Left cardiac atrium (tissue), 4 donors: ENCODE measurements at places on chromosomes 2 and 18. TPM values are rescaled to one million over a fixed set of nuclear protein-coding genes. Genes with fewer than 3 reads are reported as not detected.
A peak's percentile ranks its signal among the peaks of the same experiment; 100 is the strongest.

GRCh38 chr2:135162786-135163185 is 110.7 kb downstream of the RAB3GAP1 start:
- DNase-seq = no peak

DNA sequence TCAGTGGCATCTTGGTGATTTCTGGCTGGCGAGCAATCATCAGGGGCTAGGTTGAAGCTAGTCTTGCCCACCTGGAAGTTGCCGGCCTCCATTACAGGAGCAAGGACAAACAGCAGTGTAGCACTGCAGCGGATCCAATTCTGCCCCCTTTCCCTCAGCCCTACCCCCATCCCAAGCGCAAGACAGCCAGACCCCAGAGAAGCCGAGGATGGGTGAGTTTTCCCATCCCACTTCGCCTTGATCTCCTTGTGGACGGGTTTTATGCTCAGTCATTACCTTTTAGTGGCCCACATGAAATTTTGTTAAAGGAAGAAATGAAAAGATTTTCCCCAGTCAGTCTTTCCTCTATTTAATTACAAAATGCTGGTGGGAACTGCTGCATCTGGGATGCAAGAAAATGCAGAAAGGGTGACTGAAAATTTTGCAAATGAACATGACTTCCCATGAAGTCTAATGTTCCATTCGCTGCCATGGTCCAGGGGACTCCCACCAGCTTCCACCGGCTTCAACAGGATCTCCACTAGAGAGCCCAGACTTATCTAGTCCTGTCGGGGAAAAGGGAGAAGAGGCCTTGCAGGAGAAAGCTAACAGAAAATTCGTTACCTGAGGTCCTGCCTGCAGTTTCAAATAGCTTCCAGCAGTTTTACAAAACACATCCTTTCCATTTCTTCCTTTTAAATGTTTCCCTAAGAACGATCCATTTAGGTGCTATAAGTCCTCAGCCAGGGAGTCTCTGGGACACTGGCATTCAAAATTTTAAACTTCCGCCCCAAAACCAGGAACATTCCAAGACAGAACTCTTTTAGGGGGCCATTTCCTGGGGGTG is 1.9 kb upstream of the HOXD9 start:
- no peak for DNase-seq

DNA sequence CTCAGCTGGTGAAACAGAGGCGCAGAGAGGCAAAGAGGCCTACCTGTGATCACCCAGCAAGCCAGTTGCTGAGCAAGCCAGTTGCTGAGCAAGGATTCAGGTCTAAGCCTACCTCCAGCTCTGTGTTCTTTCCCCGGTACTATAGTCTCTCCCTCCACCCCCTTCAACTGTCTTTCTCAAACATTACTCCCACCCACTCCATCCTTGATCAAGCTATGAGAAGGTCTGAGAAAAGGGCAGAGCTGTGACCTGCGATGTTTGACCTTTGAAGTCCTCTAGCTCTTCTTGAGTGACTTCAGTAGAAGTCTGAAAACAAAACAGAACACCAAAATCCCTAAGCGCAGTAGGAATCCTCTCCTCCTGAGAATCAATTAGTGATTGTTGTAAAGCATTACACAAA is 665.2 kb upstream of the ID2 start:
- DNase-seq = no peak

GRCh38 chr2:101116841-101117552 is 34.2 kb downstream of the TBC1D8 start:
- DNase-seq = no peak

DNA sequence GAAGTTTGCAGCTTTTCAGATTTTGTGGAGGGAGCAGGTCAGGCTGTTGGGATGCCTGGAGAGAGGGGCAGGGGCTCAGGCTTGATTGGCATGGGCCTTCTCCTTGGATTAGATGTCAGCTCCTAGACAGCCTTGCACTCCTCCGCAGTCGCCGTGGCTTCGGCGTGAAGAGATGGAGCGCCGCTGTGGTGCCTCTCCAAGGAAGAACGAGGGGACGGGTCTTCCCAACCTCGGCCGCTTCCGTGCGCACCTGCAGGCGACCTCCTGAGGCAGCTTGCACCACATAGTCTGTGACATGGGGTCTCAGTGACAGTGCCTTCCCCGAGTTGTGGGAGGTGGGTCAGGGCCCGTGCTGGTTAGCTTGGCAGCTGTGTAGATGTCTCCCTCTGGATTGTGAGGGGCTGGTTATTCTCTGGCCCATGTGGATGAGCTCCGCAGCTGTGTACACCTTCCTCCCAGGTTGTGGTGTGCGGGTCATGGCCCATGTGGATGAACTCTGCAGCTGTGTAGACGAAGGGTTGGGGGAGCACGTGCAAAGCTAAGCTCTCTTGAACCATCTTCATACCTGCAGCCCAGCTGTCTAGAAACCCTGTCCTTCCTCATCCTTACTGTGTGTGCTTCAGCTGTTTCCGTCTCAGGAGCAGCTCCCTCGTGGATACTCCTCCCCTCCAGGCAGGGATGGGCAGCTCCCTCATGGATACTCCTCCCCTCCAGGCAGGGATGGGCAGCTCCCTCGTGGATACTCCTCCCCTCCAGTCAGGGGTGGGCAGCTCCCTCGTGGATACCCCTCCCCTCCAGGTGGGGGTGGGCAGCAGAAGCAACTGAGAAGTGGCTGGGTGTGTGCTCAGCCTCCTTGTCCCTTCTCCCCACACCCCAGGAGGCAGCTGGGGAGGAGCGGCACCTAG is 170.3 kb downstream of the LDLRAD4 start:
- DNase-seq = no peak

DNA sequence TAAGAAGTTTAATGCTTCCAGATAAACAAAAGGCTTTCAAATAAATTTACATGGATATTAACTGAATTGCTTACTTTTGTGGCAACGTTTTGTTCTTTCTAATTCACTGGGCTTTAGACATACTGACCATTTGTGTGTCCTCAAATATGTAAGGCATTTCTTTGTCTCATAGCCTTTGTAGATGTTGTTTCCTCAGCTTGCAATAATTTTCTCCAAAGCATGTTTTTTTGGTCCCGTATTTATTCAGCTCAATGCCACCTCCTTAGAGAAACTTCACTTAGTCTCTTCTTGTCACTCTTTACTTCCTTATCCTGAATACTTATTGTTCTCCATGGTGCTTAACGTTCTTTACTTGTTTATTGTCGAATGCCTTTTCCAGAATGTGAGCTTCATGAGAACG is 98.5 kb downstream of the NUP35 start:
- no peak for DNase-seq

The IL37 gene
- total RNA-seq = not detected

The IKZF2 gene
- 6.3 TPM for total RNA-seq

The ILKAP gene
- 27.9 TPM for total RNA-seq

- DNase-seq = peak; percentile 55
Measured at GRCh38 chr2:219404291-219404910, 13.8 kb upstream of the DES start.

DNA sequence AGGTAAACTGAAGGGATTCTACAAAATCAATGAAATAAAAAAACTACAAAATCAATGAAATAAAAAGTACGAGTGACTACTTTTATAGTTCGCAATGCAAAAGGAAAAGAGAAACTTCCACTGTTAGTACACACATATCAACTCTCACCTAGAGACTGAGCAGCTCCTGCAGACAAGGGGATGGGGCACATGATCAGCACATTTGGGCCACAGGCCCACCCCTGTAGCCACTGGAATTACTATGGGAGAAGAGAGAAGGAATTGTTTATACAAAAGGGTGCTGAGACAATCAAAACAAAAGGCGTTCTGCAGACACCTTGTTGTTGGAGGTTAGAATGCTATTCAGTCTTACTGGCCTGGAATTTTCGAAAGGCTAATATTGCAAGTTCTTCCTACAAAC is 34.7 kb upstream of the CD226 start:
- DNase-seq = no peak

GRCh38 chr2:165293440-165294420 is 54.5 kb downstream of the SCN2A start:
- DNase-seq = no peak

DNA sequence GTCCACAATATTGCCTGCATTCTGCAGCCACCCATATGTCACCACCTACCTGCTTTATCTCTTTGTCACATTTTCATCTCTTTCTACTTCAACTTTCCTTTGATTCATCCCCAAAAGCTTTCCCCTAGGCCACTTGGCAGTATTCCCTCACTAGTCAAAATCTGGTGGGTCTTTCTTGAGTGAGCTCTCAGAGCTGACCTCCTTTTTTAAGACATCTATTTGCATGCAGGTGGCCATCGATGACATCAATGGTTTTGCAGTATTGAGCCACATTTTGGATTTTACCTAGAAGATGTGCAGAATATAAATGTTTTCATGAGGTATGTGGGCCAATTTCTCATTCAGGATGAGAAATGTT is 133.4 kb upstream of the REG3A start:
- no peak for DNase-seq

GRCh38 chr2:217938036-217938435 is 64.8 kb downstream of the TNS1 start:
- no peak for DNase-seq

DNA sequence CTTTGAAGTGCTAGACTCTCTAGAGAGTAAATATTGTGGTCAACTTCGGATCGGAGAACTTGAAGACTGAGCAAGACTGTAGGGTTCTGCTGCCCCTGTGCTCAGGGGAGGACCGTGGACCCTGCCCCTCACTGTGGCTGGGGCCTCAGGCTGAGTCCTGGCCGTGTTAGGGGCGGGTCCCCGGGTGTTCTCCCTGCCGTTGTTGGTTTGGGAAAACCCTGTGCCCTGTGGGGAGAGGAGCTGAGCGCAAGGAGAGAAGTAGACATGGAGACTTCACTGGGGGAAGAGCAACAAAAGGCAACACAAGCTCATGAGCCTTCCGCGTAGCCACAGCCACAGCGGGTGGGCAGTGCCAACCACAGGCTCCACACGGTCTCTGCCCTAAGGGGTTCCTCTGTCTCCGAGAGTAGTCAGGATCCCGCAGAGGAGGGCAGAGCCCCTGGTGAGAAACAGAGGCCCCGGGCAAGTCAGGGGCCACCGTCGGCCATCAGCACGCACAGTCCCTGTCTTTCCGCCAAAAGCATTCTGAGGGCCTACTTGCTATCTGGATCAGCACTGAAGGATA is 53.1 kb downstream of the NTSR2 start:
- no peak for DNase-seq

The LCT gene
- not detected for total RNA-seq

The RIT2 gene
- not detected for total RNA-seq

GRCh38 chr2:11128243-11128951 is 26.9 kb upstream of the SLC66A3 start:
- no peak for DNase-seq

- DNase-seq = no peak
Measured at GRCh38 chr18:23688528-23688927, 725 bp upstream of the LAMA3 start.

GRCh38 chr2:69993708-69994107 is 32.3 kb upstream of the ASPRV1 start:
- no peak for DNase-seq

The CROCC2 gene
- not detected for total RNA-seq

GRCh38 chr18:37568671-37569070 is 3.1 kb upstream of the CELF4 start:
- DNase-seq = no peak

- no peak for DNase-seq
Measured at GRCh38 chr2:160096409-160096808, 34.0 kb upstream of the PLA2R1 start.

DNA sequence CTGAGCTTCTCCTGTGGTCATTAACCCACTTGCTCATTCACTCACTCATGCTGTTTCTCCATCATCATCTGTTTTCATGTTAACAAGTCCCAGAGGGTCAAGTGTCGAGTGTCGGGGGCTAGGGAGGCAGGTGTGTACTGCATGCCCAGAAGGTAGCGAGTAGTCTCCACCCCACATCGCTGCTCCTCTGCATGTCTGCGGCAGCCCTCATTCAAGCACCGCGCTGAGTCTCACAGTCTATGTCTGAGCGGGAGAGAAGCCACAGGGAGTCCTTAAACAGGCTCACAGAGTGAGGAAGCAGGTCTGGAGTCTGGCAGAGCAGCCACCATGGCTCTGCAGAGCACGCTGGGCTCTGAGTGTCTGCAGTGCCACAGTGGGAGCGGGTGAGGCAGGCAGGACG is 121.3 kb upstream of the IL1R2 start:
- DNase-seq = no peak

The CNTNAP5 gene
- not detected for total RNA-seq

- no peak for DNase-seq
Measured at GRCh38 chr2:197866455-197866854, 62.1 kb downstream of the PLCL1 start.

DNA sequence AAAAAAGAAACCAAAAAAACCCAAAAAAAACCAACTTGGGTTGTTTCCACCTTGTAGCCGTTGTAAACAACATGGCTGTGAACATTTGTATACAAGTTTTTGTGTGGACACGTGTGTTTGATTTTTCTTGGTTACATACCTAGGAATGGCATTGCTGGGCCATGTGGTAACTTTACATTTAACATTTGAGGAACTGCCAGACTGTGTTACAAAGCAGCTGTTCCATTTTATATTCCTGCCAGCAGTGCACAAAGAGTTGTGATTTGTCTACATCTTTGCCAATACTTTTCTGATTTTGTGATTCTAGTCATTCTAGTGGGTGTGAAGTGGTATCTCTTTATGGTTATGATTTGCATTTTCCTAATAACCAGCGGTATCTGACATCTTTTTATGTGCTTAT is 22.5 kb downstream of the LPIN1 start:
- no peak for DNase-seq

GRCh38 chr2:37934591-37935513 is 9.8 kb downstream of the RMDN2 start:
- DNase-seq = no peak

The GPC1 gene
- total RNA-seq = 78.4 TPM

DNA sequence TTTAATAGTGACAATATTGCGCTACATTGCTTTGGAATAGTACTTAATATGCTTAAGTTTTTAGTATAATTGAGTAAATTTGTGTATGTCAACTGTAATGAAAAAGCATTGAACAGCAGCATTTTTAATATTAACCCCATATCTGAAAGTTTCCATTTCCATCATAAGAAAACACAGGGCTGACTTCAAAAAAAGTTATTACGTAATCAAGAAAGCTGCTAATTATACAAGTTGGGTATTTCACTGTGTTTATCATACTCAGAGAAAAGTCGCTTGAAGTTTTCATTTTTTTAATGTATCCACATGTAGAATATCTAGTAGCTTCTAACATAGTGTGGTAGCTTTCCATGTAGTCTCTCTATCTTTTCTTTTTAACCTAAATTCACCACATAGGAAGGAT is 146.5 kb downstream of the PKP4 start:
- DNase-seq = no peak

The IL36B gene
- total RNA-seq = not detected

- no peak for DNase-seq
Measured at GRCh38 chr2:101750688-101751087, 53.2 kb downstream of the MAP4K4 start.

GRCh38 chr2:127081826-127082633 is 24.9 kb downstream of the BIN1 start:
- peak; percentile 60 for DNase-seq

The FABP1 gene
- total RNA-seq = not detected

- DNase-seq = no peak
Measured at GRCh38 chr2:141565597-141565996, 565.2 kb downstream of the LRP1B start.

- no peak for DNase-seq
Measured at GRCh38 chr2:87401726-87402345, 346.1 kb upstream of the PLGLB2 start.

GRCh38 chr2:241992753-241993152 is 123.2 kb downstream of the RTP5 start:
- no peak for DNase-seq

- no peak for DNase-seq
Measured at GRCh38 chr2:38277245-38278116, 99.6 kb downstream of the ATL2 start.

- no peak for DNase-seq
Measured at GRCh38 chr2:222715742-222716141, 44.3 kb downstream of the MOGAT1 start.

The ACVR1C gene
- 2.6 TPM for total RNA-seq

GRCh38 chr2:109674894-109675534 is 60.9 kb downstream of the SOWAHC start:
- no peak for DNase-seq

The HOXD12 gene
- not detected for total RNA-seq
